ENCODE measurements at places on chromosomes 13 and 19.

- DNase-seq: no peak
Measured at GRCh38 chr13:40061466-40062450, 406.3 kb downstream of the COG6 start.

- no peak for DNase-seq
Measured at GRCh38 chr13:99987154-99988019, 5.8 kb downstream of the ZIC2 start.

GRCh38 chr19:1810439-1811160 is 1.5 kb downstream of the ATP8B3 start:
- no peak for DNase-seq

- DNase-seq: no peak
Measured at GRCh38 chr19:53910170-53910518, 1.1 kb downstream of the CACNG7 start.

DNA sequence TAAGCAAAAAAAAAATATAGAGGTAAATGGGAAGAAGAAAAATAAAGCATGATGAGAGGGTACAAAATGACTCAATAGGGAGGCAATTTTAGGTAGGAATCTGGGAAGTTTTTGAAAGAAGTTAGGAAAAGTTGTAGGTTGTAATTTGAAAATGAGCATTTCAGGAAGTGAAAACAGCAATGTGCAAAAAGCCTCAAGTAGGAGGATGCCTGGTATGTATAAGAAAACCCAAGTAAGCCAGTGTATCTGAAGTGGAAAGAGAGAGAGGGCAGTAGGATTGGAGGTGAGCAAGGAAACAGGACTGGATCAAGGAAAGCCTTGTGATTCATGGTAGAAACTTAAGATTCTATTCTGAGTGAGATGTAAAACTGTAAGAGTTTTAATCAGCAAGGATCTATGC is 121.6 kb upstream of the SPRY2 start:
- no peak for DNase-seq

- no peak for DNase-seq
Measured at GRCh38 chr13:72820156-72820897, 38.4 kb downstream of the PIBF1 start.

- peak; percentile 36 for DNase-seq
Measured at GRCh38 chr13:97226788-97227627, 4.9 kb downstream of the MBNL2 start.

GRCh38 chr13:23007426-23007825 is 173.4 kb upstream of the SGCG start:
- no peak for DNase-seq

DNA sequence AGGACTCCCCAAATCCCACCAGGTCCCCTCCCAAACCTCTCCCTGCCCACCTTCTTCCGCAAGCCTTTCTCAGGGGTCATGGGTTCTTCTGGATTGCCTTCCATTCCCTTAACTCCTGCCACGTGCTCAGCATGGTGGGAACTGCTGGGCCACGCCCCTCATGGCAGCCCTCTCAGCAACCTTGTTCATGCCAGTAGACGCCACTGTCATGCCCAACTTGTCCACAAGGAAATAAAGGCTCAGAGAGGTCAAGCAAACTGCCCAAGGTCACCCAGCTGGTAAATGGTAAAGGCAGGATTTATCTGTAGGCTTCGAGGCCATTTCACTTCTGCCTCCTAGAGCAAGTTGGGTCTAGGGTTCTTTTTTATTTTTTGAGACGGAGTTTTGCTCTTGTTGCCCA is 10.9 kb downstream of the PRAM1 start:
- DNase-seq: no peak

- DNase-seq: no peak
Measured at GRCh38 chr13:110297766-110298504, 9.0 kb downstream of the COL4A1 start.

- no peak for DNase-seq
Measured at GRCh38 chr13:44906230-44906629, 83.0 kb downstream of the NUFIP1 start.

DNA sequence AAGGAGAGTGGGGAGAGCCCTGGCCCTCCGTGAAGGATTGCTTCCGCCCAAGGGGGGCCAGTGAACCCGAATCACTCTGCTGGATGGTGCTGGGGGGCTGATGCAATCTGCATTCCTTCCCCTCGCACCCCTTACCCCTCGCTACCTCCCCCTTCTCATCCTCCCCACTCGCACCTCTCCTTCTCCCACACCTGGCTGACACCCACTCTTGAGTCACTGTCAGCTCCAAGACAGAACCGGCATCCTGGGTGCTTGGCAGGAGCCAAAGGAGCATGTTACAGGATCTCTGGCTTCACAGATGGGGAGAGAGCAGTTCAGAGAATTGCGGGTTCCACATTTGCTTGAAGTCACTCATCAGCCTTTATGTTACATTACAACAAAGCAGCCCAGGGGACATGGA is 125.9 kb upstream of the GJB6 start:
- no peak for DNase-seq

DNA sequence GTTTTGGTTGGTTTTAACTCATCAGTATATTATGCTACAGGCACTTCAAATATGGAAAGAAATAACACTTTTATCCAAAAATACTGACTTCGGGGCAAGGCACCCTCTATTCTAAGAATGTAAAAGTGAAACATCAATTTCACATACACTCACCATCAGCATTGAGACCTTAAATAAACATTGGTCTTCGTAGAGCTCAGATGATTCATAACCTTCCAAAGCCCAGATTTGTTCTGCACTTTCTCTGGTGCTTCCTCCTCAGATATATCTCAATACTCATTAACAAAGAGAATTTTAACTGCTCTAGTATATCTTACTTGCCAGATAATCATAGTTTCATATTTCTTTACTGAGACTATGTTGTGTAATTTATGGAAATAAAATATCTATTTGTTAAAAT is 794.3 kb downstream of the LIG4 start:
- DNase-seq: no peak

DNA sequence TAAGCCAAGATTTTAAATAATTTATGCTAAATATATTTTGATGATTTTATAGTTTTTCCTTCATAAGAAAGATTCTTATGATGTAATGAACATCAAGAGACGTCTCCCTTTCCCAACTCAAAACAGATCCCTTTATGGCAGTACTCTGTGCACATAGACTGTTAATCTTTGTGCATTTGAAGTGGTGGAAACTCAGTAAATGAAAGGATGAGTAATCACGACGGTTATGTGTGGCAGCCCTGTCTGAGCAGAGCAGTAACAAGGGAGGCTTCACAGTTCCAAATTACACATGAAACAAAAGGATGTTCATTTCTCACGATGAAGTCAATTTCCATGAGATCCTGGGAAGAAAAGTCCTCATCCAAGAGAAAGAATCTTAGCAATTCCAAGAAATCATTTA is 498.1 kb downstream of the KLF5 start:
- DNase-seq: no peak

GRCh38 chr13:32917504-32917903 is 98.7 kb upstream of the KL start:
- DNase-seq: no peak

GRCh38 chr13:23763318-23763717 is 125.9 kb downstream of the MIPEP start:
- no peak for DNase-seq

DNA sequence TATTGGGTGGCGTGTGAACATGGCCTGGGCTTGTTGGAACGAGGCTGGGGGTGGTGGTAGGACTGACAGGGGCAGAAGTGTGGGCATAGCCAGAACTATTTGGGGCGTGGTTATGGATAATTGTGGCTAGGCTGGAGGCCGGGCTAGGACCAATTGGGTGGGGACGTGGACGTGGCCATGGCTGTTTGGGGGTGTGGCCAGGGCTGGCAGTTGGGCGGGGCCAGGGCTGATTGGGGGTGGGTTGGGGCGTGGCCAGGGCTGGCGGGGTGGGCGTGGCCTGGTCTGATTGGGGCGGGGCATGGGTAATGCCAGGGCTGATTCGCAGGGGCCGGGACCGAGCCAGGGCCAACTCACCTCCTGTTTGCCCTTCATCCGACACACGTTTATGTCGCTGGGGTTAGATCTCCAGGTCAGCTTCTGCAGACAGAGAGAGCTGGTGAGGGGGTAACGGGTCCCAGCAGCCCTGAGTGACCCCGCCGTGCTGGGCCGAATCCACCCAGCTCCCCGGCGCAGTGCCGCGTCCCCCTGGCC is 2.8 kb downstream of the SEMA6B start:
- no peak for DNase-seq

DNA sequence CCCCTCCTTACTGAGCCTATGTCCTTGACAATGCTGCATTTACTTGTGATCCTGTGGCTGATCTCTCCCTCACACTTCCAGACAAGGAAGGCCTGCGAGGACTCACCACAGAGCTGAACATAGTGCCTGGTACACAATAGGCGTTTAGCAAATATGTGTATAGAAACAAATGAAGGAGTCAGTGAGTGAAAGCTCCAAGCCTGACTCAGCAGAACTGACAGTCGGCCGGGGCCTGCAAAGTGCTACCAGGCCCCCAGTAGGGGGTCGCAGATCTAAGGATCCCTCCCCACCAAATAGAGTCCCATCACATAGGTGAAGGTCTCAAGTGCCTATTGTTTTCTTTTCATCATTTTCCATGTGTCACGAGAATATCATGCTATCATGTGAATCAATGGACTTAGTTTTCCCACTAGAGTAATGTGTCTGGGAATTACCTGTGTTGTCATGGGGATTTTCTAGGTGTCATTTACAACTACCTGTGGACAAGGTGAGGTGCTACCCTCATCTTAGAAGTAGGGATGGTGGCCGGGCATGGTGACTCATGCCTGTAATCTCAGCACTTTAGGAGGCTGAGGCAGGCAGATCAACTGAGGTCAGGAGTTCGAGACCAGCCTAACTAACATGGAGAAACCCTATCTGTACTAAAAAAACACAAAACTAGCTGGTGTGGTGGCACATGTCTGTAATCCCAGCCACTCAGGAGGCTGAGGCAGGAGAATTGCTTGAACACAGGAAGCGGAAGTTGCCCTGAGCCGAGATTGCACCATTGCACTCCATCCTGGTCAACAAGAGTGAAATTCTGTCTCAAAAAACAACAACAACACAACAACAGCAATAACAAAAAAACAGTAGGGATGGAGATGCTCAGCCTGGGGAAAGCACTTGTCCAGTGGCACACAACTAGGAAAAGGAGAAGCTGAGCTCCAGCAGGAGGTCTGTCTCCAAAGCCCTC is 50.3 kb upstream of the CYP2A7 start:
- DNase-seq: no peak
